ENCODE measurements at places on chromosomes 7 and 10.

DNA sequence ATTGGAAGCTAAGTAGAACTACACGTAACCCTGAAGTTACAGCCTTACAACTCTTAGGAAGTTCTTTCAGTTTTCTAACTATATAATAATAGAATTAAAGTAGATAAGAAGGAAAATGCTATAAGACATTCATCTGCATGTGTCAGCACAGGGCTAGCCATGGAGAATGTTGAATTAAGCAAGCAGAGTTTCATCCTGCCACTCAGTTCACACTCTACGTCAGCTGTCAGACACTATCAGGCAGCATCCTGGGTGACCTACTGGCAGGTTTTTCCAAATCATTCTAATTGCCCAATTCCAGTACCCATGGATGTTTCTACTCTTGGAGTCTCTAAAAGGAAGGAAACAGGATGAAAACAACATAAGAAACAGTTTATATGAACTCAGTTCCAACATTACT, 45.0 kb upstream of the LRRTM3 start:
- no peak for DNase-seq

DNA sequence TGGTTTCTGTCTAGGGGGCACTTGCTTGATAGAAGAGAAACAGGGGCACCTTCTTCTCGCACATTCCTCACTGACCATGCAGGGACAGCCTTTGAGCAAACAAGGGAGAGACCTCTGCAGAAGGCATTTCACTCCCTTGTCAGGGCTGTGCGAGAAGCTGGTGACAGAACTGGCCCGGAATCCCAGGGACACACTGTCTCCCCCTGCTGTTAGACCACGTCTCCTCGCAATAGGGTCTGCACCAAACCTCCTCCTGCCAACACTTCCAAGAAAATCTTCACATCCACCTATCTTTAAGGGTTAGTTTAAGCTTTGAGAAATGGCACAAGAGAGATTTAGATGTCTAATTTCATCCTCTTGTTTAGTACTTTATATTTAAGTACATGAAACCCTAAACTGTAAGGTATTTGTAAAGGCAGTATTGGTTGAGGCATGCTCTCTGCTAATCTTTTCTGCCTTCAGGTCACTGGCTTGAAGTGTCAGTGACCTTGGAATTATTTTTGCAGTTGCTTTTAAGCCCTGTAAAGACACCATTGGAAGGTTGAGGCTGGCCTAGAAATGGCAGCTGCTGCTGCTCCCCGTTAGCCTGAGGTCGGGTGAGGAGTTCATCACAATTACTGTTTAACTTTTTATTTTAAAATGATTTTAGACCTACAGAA, 37.0 kb downstream of the RBM20 start:
- peak; percentile 23 for DNase-seq

DNA sequence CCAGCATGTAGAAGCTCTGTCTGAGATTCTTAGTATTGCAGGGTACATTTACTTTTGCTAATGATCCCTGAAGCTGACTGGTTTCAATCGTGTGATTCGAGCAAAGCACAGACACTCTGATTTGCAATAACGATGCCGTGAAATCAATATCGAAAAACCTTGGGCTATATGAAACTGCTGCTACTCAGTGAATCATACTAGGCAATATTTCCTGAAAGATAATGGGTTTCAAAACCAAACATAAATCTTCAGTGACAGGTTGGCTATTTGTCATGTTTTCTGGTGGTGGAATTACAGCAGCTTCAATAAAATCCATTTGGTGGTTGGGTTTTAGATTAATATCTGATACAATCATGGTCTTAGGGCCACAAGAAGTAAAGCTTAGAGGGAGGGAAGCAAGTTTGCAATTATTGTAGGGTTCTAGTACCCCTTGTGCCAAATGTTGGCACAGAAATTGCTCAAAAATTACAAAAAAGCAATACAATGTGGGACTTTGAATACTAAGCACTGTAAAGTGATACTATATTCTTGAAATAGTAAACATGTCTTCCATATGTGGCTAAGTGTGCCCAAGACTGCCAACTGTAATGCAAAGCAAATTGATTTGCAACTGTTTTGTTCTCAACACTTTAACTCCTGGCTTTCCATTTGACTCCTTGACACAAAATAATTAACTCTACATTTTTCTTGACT, 112.4 kb upstream of the JAZF1 start:
- DNase-seq: peak; percentile 84

DNA sequence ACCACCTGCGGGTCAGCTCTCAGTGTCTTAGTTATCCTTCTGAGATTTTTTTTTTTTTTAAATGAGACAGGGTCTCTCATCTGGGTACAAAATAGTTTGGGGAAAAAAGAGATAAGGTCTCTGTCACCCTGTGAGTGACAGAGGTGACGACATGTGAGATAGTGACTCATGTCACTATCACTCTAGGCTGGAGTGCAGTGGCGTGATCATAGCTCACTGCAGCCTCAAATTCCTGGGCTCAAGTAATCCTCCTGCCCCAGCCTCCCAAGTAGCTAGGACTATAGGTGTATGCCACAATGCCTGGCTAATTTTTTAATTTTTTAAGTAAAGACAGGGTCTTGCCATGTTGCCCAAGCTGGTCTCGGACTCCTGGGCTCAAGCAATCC, 10.4 kb downstream of the BLVRA start:
- no peak for DNase-seq

- DNase-seq: no peak
Measured at GRCh38 chr10:98030093-98030821, at the start of gene CRTAC1. CRTAC1 (minus strand) TSS chr10:98030621; CDS start chr10:98030472, 149 bp downstream.

- no peak for DNase-seq
Measured at GRCh38 chr10:133236401-133237240, 1.0 kb upstream of the VENTX start.

- no peak for DNase-seq
Measured at GRCh38 chr7:74006451-74007241, 21.3 kb upstream of the ELN start.

- no peak for DNase-seq
Measured at GRCh38 chr7:49878627-49879026, 105.2 kb downstream of the VWC2 start.

DNA sequence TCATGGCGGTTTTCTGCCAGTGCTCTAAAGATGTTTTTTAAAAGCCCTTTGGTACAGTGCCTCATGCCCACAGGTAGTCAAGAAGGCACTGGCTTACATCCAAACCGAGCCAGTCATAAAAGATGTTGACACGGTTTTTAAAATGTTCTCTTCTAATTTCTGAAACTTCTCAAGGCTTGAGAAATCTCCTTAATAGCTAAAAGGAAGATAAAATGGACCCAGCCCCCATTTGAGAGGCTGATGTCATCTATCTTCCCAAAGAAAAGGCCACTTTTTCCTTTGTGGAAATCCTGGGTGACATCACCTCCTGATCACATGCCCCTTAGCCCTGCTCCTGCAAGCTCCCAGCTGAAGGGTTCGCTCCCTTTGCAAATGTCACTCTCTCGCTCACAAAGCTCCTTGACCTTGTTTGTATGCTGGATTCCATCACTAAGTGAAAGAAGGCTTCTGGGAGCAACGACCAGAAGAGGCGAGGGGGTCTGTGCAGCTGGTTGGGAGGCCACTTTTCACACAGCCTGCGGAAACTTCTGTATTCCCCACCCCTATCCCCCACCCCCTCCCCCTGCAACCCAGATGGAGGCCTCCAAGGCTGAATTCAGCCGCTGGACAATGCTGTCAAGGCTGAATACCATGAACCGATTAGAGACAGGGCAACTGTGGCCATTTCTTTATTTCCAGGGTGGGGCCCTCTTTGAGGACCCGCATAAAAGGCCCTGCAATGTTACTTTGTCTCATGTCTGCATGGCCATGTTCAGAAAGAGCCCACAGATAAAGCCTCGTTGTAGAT, 122.8 kb downstream of the CUBN start:
- DNase-seq: no peak

GRCh38 chr7:16697507-16698199, 51.7 kb downstream of the BZW2 start:
- DNase-seq: no peak

- DNase-seq: no peak
Measured at GRCh38 chr7:5679048-5679812, 102.2 kb downstream of the RNF216 start.

GRCh38 chr10:75398200-75398691, 3.3 kb downstream of the ZNF503 start:
- DNase-seq: no peak

- peak; percentile 9 for DNase-seq
Measured at GRCh38 chr10:6973899-6974298, 393.8 kb upstream of the PRKCQ start.

GRCh38 chr7:130360518-130360917, 15.9 kb downstream of the CPA5 start:
- no peak for DNase-seq

GRCh38 chr10:51544933-51545332, 154.5 kb downstream of the CSTF2T start:
- DNase-seq: no peak

- DNase-seq: no peak
Measured at GRCh38 chr10:72889391-72889831, 4.1 kb upstream of the OIT3 start.

- DNase-seq: no peak
Measured at GRCh38 chr10:9450801-9451200, 1396.3 kb downstream of the GATA3 start.

DNA sequence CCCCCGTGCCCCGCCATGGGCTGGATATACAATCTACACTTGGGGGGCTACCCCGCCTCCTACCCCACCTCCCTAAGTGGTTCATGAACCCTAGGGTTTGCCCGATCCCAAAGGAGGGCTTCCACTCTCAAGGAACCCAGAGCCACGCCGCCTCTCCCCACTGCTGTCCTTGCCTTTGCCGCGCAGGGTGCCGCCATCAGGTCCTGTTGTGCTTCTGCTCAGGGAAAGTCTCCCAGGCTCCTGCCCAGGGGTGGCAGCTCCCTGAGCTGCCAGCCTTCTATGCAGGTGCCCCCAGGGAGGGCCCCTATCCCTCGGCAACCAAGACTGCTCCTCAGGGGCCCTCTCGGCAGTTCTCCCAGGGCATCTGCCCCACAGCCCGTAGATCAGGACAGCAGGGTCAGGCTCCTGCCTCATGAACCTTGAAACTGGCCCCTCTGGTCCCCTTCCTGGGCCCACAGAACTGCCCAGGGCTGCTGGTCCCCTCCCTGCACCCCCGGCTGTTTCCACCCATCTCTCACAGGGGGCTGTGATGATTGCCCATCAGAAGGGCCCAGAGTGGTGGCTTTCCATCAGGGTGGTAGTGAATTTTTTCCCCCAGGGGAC, 13.0 kb upstream of the PCBD1 start:
- DNase-seq: no peak

DNA sequence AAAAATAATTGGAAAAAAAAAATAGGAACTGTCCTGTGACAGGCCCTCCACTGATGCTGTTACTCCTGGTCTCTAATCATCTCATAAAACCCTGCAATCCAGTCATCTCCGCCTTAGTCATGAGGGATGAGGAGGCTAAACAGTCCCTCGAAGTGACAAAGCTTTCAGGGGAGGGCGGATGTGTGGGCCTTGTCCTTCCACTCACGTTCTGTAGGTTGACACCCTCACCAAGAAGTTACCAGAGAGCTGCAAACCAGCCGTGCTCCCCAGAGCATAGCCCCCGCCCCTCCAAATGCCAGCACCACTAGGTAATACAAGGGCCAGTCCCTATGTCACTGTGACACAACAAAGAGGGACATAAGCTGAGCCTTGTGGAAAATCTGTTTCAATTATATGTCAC, 11.9 kb downstream of the COBL start:
- DNase-seq: no peak

DNA sequence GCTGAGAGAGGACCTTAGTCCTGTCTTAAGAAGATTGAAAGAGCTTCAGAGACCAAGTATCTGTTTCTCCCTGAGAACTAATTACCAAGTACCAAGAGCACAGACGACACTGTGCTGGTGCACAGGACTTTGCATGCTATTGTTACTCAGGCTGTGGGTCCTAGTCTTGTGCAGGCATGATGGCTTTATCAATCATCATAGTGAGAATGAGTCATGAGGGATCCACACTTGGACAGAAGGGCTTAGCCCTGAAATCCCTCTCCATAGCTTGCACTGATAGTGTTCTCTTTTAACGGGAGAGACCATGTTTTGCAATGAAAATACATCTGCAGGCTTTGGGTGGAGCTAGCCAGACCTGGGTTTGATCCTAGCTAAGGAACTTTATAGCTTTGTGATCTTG, 93.3 kb downstream of the SORCS3 start:
- no peak for DNase-seq

- no peak for DNase-seq
Measured at GRCh38 chr10:113997428-113997827, 46.2 kb upstream of the ADRB1 start.

GRCh38 chr7:18425838-18426445, 69.6 kb upstream of the HDAC9 start:
- no peak for DNase-seq

DNA sequence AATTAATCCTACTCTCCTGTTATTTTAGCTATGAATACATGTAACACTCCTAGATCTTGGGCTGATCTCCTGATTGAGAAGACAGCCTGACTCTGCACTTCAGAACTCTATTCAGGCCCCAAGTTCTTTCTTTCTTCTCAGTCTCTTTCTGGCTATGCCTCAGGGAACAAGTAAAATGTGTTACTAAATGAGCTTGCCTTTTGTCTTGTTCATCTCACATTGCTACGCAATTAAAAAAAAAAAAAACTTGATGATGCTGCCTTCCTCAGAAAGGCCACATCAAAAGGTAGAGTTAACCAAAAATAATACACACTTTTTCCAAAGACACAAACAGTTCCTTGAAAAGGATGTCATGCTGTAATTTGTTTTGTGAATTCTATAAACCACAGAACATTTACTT, 258.1 kb downstream of the TWIST1 start:
- DNase-seq: peak; percentile 3

DNA sequence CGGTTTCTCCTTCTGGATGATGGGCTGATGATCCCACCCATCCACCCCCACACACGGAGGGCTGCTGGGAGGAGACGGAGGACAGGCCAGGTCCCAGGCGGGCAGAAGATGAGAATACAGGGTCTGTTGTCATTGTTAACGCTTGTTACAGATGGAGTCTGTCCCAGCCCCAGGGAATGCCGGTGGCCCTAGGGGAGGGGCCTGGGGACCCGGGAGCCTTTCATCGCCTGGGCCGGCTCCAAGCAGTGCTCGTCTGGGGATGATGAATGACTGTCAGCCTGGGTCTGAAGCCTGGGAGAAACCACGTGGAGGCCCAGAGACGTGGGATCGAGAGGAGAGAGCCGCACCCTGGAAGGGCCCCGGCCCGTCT, 69.2 kb downstream of the UNCX start:
- no peak for DNase-seq

DNA sequence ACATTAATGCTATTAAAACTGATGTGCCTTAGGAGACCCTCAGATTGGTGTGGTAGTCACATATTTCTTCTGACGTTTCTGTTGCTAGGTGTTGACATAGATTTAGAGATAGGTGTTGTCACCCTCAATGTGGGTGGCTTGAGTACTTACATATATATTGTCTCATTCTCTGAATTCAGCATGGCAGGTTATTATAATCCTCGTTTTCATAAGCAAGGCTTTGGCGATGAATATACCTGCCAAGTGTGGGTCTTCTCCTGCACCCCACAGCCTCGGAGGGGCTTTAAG, 7.0 kb downstream of the FBH1 start:
- no peak for DNase-seq

- no peak for DNase-seq
Measured at GRCh38 chr7:106681815-106682495, 21.0 kb upstream of the CCDC71L start.

Measured in activated CD4-positive, alpha-beta T cell treated with anti-CD3 and anti-CD28 coated beads, Interleukin-2, Interleukin-4, amounts not matched to agents 100 ng/mL and 50 ng/mL, durations not matched to agents 16 hours and 8 hours (primary cell).